Stimulated activated CD8-positive, alpha-beta memory T cell treated with anti-CD3 and anti-CD28 coated beads, Interleukin-15, amount 100 ng/mL, for 1 hour (primary cell): ENCODE measurements at places on chromosomes 16 and 17.

GRCh38 chr16:53571763-53572162 lies 68.8 kb upstream of the AKTIP start:
- DNase-seq = no peak

- DNase-seq = no peak
Observed at GRCh38 chr16:88883946-88884345, 17.5 kb upstream of the PABPN1L start.

DNA sequence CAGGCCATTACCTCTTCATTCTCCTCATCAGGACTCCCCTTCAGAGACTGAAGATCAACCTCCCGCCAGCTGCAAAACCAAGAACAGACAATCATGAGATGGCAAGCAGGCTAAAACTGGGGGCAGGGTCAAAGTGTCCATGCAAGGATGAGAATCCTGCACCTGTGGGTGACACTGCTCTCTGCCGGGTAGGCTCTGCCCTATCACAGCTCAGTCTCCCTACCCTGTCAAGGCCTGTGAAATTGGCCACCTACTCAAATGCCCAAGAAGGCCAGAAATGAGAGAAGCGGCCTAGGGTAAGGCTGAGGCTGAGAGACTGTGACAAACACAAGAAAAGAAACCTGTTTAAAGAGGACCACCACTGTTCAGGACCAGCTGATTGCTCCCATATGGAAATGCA lies 34.3 kb downstream of the STH start:
- DNase-seq = no peak

DNA sequence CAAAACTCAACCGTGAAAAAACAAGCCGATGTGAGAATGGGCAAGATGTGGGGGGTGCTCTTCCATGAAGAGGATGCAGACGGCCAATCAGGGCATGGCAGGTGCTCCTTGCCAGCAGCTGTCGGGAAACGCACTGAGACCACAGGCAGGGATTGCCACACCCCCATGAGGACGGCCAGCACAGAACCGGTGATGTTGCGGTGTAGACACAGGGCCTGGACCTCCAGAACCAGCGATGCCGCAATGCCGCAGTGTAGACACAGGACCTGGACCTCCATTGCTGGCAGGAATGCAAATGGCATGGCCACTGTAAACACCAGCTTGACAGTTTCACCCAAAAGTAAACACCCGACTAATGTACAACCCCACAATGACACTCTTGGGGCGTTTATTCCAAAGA lies 164.9 kb downstream of the BANP start:
- DNase-seq = no peak

GRCh38 chr17:73289549-73290254 lies 22.1 kb downstream of the CDC42EP4 start:
- DNase-seq = no peak

GRCh38 chr17:78971756-78972506 lies 7.8 kb downstream of the LGALS3BP start:
- no peak for DNase-seq

DNA sequence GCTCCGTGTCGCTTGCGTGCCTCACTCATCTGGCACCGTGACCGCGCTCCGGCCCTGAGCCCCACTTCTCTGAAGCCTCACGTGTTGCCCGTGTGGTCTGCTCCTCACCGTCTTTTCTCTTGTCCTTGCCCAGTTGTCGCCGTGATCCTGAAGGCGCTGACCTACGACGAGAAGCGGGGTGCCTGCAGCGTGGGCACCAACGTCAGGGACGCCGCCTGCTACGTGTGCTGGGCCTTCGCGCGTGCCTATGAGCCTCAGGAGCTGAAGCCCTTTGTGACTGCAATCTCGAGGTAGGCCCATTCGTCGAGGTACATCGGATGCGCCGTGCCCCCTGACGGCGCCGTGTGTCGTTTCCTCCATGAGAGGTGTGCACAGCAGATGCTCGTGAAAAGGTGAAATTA lies 30.3 kb upstream of the ZNF750 start:
- no peak for DNase-seq

GRCh38 chr16:65249768-65250167 lies 127.9 kb upstream of the CDH11 start:
- DNase-seq = no peak

GRCh38 chr17:60134396-60135150 lies 15.2 kb upstream of the CA4 start:
- DNase-seq = no peak

GRCh38 chr16:88533932-88534637 lies 36.1 kb upstream of the ZC3H18 start:
- peak; percentile 45 for DNase-seq

DNA sequence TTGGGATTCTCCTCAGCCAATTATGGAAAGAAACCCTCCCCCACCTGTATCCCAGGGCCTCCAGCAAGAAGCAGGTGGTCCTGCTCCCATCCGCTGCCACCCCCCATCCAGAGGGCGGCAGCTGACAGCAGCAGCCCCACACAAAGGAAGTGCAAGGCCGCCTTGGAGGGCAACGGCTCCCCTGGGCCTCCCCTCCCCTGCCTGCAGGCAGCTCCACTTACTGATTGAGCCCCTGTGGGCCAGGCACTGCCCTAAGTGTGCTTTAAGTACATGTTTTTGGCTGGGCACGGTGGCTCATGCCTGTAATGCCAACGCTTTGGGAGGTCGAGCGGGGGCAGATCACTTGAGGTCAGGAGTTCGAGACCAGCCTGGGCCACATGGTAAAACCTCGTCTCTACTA lies 257.6 kb downstream of the PARN start:
- DNase-seq = no peak

DNA sequence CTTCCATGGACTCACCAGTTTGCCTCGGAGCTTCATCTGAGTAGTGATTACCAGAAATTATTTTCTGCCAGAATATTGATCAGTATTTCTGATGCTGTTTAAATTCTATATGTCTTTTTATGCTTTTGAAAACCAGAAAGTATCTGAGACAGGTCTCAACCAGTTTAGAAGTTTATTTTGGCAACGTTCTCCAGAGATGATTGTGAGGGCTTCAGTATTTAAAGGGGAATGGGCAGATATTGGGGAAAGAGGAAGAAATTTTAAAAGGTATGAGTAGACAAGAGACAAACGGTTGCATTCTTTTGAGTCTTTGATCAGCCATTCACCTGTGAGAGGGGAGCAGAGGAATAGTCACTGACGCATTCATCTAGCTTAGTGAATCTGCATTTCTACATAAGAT lies 44.4 kb upstream of the ABCC11 start:
- no peak for DNase-seq

DNA sequence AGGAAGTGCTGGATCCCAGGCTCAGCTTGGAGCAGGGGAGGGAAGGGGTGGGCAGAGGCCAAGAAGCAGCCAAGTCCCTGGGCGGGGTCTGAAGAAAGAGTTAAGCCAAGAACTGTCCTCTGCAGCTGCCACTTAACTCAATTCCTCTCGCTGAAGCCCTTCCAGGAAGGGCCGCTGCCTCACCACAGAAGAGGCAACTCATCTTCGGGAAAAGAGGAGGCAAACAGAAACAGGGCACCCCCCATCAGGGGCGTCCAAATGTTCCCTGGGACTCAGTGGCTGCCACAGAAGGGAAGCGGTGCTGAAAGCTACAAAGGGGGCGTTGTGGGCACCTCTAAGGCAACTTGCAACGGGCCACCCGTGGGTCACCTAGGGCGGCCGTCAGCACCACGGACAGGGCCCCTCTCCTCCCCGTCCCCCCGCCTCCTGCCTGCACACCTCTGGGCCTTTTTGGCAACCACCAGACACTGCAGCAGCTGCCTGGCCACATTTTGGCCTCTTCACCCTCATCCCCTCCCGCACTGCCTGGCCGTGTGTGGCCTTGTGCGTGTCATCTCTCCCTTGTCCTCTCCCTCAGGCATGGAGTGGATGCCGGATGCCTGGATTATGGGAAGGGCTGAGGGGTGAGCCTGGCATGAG lies 2.5 kb downstream of the TLCD3B start:
- no peak for DNase-seq

- no peak for DNase-seq
Observed at GRCh38 chr17:32441886-32442285, 2.4 kb upstream of the PSMD11 start.

- no peak for DNase-seq
Observed at GRCh38 chr17:62629556-62630364, 2.3 kb downstream of the MRC2 start.

GRCh38 chr16:74296104-74296431 lies 546 bp upstream of the PSMD7 start:
- no peak for DNase-seq

DNA sequence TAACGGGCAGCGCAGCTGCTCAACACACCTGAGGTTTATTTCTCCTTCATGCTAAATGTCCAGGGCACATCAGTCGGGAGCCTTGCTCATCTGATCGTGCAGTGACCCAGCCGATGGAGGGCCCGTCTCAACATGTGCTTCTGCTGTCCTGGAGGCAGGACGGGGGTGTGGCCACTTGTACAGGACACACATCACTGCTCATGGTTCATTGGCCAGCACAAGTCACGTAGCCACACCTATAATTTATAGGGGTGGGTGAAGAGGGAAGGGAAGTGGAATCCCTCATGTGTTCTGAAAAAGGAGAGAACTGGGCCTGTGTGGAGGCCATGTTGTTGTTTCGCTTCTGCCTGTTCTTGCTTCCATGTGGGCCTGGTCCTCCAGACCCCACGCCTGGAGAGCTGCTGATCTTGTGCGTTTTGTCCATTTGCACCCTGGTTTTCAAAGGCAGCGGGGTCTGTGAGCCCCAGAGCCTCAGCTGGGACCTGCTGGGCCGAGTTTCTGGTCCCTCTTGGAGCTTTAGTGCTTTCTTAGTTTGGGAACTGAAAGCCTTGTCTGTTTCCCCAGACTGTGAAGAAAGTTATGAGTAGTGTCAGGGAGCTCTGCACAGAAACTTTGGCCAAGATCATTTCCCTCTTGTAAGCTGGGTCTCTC lies 60.5 kb downstream of the CMIP start:
- DNase-seq = no peak

DNA sequence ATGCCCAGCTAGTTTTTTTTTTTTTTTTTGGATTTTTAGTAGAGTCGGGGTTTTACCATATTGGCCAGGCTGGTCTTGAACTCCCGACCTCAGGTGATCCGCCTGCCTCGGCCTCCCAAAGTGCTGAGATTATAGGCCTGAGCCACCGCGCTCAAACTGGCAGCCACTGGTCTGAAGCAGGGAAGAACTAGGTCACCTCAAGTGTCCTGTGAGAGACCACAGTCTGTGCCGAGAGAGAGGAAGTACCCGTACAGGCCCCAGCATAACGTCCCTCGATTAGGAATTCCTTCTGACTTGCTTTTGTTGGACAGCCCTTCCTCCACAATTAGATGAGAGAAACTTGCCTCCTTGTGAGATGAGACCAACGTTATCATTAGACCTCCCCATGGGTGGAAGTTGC lies 13.7 kb upstream of the CD300E start:
- no peak for DNase-seq

GRCh38 chr16:77711775-77712174 lies 10.5 kb upstream of the NUDT7 start:
- no peak for DNase-seq

- DNase-seq = no peak
Observed at GRCh38 chr17:21592774-21593173, 99.5 kb upstream of the KCNJ18 start.

DNA sequence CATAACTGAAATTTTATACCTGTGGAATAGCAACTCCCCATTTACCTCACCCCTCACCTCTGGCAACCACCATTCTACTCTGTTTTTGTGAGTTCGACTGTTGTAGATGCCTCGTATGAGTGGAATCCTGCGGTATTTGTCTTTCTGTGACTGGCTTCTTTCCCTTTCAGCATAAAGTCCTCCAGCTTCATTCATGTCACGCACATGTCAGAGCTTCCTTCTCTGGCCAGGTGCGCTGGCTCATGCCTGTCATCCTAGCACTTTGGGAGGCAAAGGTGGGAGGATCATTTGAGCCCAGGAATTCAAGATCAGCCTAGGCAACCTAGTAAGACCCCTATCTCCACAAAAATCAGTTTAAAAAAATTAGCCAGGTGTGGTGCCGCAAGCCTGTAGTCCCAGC lies 278.4 kb downstream of the PARN start:
- DNase-seq = no peak

DNA sequence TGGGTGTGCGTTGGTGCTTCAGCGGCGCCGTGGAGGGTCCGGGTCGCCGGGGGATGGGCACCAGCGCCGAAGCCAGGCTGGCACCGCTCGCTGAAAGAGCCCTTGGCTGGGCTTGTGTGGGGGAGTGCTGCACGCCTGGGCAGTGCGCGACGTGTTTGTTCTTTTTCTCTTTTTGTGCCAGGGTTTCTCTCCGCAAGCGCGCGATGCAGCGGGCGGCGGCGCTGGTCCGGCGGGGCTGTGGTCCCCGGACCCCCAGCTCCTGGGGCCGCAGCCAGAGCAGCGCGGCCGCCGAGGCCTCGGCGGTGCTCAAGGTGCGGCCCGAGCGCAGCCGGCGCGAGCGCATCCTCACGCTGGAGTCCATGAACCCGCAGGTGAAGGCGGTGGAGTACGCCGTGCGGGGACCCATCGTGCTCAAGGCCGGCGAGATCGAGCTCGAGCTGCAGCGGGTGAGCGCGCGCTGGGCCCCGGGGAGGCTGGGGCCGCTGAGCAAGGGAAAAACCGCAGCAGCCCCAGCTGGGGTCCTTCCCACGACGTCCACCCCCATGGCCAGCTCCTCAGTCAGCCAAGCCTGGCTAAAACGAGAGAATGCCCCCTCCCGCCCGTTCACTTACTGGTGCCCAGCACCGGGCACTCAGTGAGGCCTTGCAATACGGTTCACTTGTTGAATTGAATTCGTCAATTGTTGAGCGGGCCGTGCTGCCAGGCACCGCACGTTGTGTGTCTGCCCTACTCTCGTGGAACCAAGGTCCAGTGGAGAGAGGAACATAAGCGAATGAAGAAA lies 541 bp downstream of the GPT2 start:
- no peak for DNase-seq

DNA sequence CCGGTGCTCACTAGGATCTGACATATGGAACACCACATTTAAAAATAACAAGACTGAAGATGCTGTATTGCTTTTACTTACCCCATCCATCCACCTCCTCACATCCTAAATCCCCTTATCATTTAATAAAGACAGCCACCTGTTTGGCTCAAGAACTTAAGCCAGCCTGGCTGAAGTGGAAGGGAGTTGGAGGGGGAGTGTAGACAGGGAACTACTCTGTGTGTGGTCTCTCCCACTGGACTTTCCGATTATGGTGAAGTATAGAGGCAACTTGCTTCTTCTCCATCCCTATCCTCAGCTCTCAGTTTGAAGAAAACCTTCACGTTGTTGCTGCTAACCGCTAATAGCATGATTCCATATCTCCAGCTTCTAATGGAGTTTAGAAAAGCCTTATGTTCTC lies 313.4 kb downstream of the CDH11 start:
- no peak for DNase-seq

GRCh38 chr16:56888806-56889205 lies 23.8 kb downstream of the SLC12A3 start:
- DNase-seq = no peak

GRCh38 chr17:75074532-75074931 lies 13.2 kb upstream of the SLC16A5 start:
- no peak for DNase-seq

GRCh38 chr17:32268734-32269288 lies 3.2 kb downstream of the RHBDL3 start:
- DNase-seq = no peak

- DNase-seq = no peak
Observed at GRCh38 chr17:43662413-43663141, 855 bp upstream of the MEOX1 start.

- DNase-seq = no peak
Observed at GRCh38 chr16:14545346-14545884, 84.6 kb downstream of the PARN start.
